Esophagus mucosa (tissue), 1 donor: ENCODE measurements at places on chromosomes 13 and 19. TPM values are rescaled to one million over a fixed set of nuclear protein-coding genes. Genes with fewer than 3 reads are reported as not detected.

GRCh38 chr13:105764486-105764885 is 771.0 kb downstream of the EFNB2 start:
- ATAC-seq: no peak

- ATAC-seq: no peak
Observed at GRCh38 chr19:48772503-48772953, 17.2 kb downstream of the FGF21 start.

GRCh38 chr19:37941782-37942515 is 34.9 kb downstream of the SIPA1L3 start:
- ATAC-seq: no peak

The ADPRHL1 gene
- total RNA-seq: 2.5 TPM

- peak; percentile 33 for ATAC-seq
Observed at GRCh38 chr13:38415233-38415632, 65.6 kb downstream of the UFM1 start.

The ZNF835 gene
- 0.04 TPM for total RNA-seq

- no peak for ATAC-seq
Observed at GRCh38 chr13:112525356-112525945, 62.5 kb downstream of the TUBGCP3 start.

DNA sequence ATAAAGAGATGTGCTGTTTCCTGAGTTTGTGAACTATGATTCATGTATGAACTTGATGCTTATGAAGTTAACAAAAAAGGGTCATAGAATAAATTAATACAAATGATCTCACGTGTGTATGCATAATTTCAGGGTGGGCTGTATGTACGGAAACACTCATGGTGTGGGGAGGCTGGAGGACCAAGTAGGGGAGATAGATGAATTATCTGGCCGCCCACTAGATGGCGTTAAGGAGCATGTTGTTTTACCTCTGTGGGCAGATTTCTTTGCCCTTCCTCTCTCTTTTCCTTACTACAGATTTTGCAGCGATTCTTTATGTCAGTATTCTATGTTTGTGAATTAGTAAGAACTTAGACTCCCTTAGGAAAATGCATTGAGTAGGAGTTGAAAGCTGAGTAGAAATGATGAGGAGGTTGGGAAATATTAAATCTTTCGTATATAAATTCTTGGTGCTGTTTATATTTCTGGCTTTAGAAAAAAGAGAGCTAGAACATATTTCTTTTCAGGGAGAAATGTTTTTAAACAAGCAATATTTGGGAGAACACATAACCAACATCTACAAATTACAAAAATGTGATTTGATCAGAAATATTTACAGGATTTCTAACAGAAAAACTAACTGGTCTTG is 47.4 kb upstream of the TMTC4 start:
- ATAC-seq: peak; percentile 55

The PEPD gene
- total RNA-seq: 52.4 TPM

The SAMD4B gene
- 53.3 TPM for total RNA-seq
